Breast epithelium (tissue), 4 donors: ENCODE measurements at places on chromosomes 6 and 20. TPM values are rescaled to one million over a fixed set of nuclear protein-coding genes. Genes with fewer than 3 reads are reported as not detected.

The ARMC12 gene
- 0.33 TPM for total RNA-seq

The NOL4L gene
- 3.7 TPM for total RNA-seq

The BPIFB2 gene
- total RNA-seq: not detected

GRCh38 chr6:101391772-101392585, 1.5 kb upstream of the GRIK2 start:
- H3K36me3 ChIP-seq: no peaks in the 10 kb centered on the region
- H3K27ac ChIP-seq: no peak overlapping the region
- H3K4me3 ChIP-seq: no peak overlapping the region
- H3K27me3 ChIP-seq: peaks cover 30% of the 10 kb centered on the region

DNA sequence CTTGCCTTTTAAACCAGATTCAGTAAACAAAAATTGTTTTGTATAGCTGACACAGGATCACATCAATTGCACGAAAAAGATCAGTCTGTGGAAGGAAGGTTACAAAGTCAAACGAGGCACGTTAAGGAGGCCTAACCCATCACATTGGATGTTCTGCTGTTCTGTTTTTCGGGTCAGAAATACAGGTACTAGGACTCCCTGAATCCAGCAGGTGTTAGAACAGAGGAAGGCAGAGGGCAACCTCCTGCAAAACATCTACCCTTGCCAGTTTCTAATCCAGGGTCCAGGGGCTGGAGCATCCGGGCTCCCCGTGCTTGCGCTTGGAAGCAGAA, 64.6 kb downstream of the PLG start:
- no peak overlapping the region for H3K27ac ChIP-seq
- H3K4me1 ChIP-seq: no peaks in the 10 kb centered on the region
- H3K4me3 ChIP-seq: peak overlapping the region; percentile 35
- H3K27me3 ChIP-seq: no peaks in the 10 kb centered on the region
- H3K36me3 ChIP-seq: no peaks in the 10 kb centered on the region
- DNase-seq: no peak

DNA sequence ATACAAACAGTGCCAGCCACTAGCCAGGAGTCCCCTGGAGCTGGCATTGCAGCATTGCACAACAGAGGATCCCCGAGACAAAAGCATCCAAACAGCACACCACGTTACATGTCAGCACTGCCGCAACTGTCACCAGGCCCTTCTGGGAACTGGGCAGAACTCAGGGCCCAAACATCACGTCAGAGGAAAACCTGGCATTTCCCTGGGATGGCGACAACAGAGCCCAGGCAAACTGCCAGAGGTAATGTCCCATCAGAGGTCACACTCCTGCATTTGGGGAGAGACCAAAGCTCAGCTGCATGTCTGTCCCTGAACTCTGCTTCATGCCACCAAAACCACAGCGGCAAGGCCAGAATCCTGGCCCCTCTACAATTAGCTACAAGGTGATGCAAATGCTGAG, 36.3 kb downstream of the PPP1R3G start:
- no peak for DNase-seq
- no peaks in the 10 kb centered on the region for H3K27me3 ChIP-seq
- no peaks in the 10 kb centered on the region for H3K4me1 ChIP-seq
- no peaks in the 10 kb centered on the region for H3K36me3 ChIP-seq
- H3K4me3 ChIP-seq: no peak overlapping the region
- H3K27ac ChIP-seq: no peak overlapping the region

- no peaks in the 10 kb centered on the region for H3K4me1 ChIP-seq
- no peaks in the 10 kb centered on the region for H3K36me3 ChIP-seq
- no peak within 1 kb of the TSS for H3K27ac ChIP-seq
- peak; percentile 96 for DNase-seq
These were observed at the start of gene MTFR2 for GRCh38 chr6:136249811-136250685. TSS of gene MTFR2 (minus strand) at chr6:136250311. CDS start at chr6:136249099, 1,212 bp downstream.

- H3K27ac ChIP-seq: no peak overlapping the region
- no peak for DNase-seq
- no peaks in the 10 kb centered on the region for H3K36me3 ChIP-seq
- H3K27me3 ChIP-seq: no peaks in the 10 kb centered on the region
- peaks cover 8% of the 10 kb centered on the region for H3K4me1 ChIP-seq
- no peak overlapping the region for H3K4me3 ChIP-seq
These were observed 96.3 kb upstream of the NEDD9 start for GRCh38 chr6:11328613-11329247.

DNA sequence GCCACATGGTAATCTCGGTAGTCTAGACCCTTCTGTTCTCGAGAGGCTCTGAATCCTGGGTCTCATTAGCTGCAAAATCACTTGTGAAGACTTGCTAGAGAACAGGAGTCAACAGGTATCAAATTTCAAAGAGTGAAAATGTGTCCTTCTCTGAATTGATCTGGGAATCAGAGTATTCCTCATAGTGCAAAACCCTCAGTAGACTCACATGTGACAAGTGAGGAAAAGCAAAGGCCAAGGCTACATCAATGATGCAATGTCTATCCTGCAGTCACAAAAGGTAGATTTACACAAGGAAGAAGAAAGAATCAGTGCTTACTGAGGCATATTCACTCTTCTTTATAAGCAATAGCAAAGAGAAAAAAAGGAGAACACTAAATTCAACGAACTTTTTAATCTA, 1220.0 kb upstream of the GJE1 start:
- no peaks in the 10 kb centered on the region for H3K27me3 ChIP-seq
- H3K4me3 ChIP-seq: no peak overlapping the region
- H3K4me1 ChIP-seq: no peaks in the 10 kb centered on the region
- no peak for DNase-seq
- no peaks in the 10 kb centered on the region for H3K36me3 ChIP-seq

DNA sequence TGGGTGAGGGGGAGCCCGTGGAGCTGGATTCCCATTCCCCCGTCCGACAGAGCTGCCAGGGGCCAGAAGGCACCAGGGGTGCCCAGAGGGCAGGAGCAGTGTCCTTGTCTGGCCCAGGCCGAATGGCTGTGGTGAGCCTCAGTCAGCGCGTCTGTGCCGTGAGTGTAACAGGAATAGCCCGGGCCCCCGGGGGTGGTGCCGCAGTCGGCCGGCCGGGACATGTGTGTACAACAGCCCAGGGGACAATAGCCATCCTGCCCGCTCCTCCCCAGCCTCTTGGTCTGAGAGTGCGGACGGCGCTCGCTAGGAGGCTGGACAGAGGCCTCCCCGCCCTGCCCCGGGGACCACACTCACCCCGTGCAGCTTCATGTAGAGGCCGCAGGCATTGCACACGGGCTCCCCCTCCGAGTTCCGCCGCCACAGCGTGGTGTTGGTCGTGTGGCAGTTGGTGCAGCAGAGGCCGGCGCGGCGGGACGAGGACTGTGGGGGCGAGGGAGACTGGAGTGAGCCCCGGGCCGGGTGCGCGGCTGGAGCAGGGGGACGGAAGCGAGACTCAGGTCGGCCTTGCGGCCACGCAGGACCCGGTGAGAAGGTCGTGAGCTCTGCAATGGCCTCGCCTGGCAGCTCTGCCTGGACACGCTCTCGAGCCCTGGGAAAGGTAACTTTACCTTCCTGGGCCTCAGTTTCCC, 9.6 kb downstream of the GATA5 start:
- H3K4me1 ChIP-seq: no peaks in the 10 kb centered on the region
- H3K27ac ChIP-seq: no peak overlapping the region
- no peak overlapping the region for H3K4me3 ChIP-seq
- DNase-seq: no peak
- no peaks in the 10 kb centered on the region for H3K36me3 ChIP-seq

DNA sequence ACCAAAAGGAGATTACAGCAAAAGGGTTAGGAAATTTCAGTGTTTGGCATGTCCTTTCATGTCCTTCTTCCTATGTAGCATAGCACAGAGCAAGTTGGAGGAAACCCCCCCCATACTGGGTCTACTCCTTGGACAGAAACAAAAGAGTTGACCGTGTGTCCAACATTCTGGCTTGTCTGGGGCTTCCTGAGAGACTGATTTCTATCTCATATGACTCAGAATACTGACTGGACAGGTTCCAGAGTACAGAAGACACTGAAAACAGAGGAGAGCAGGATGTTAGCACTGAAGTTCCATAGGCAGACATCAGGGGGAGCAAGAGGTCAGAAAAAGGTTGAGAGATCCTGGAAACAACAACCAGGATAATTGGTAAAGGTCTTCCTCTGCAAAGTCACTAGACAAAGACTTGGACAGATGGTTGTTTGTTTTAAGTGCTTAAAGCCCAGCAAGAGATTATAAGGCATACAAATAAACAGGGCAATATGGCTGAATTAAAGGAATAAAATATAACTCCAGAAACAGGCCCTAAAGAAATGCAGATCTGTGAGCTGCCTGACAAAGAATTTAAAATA, 48.4 kb downstream of the USP49 start:
- no peaks in the 10 kb centered on the region for H3K27me3 ChIP-seq
- no peaks in the 10 kb centered on the region for H3K36me3 ChIP-seq
- DNase-seq: peak; percentile 70
- peak overlapping the region; percentile 54 for H3K27ac ChIP-seq
- no peaks in the 10 kb centered on the region for H3K4me1 ChIP-seq
- H3K4me3 ChIP-seq: no peak overlapping the region
